Stimulated activated CD4-positive, alpha-beta T cell treated with anti-CD3 and anti-CD28 coated beads, Interleukin-1b, Interleukin-23, amount 100 ng/mL, for 1 hour (primary cell): ENCODE measurements at places on chromosomes 5 and 9.

- DNase-seq, result no peak
These were observed 127.6 kb downstream of the GADD45G start for GRCh38 chr9:89732295-89732938.

DNA sequence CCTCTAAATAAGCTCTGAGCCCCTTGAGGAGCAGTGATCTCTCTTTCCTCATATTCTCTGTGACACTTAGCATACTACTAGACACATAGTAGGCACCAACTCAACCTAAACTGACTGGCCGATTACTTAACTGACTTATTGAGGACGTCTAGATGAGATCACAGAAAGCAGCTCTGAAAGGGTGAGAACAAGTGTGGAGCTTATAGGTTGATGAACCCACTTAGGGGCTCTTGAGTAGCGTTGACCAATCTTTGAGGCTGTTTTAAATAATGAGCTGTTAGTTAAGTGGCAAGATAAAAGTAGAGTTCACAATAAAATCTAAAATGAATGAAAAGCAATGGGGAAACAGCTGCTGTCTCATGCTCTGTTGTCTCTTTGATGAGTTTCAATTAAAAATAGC lies 124.7 kb upstream of the TNPO1 start:
- no peak for DNase-seq

- no peak for DNase-seq
These were observed 122.3 kb upstream of the RAI14 start for GRCh38 chr5:34533582-34534522.

- no peak for DNase-seq
These were observed 23.4 kb downstream of the CDK20 start for GRCh38 chr9:87950765-87951488.

GRCh38 chr5:31941151-31941755 lies 232.9 kb downstream of the GOLPH3 start:
- no peak for DNase-seq

- no peak for DNase-seq
These were observed 156.4 kb upstream of the RASEF start for GRCh38 chr9:83219154-83219923.

DNA sequence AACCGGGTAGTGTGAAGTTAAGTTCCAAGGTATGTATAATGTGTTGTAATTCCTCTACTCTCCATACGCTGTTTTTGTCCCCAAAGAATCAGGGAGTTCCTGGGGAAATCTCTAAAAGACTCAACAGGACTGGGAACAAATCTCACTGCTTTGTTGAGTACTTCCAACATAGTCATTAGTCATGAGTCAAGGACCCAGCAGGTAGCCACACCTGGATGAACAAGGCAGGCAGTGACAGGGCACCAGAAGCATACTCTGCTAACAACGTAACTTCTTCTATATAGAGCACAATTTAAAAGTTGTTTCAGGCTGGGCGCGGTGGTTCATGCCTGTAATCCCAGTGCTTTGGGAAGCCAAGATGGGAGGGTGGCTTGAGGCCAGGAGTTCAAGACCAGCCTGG lies 126.8 kb downstream of the SLC1A3 start:
- no peak for DNase-seq

GRCh38 chr5:1914471-1914870 lies 31.7 kb upstream of the IRX4 start:
- DNase-seq, result no peak

DNA sequence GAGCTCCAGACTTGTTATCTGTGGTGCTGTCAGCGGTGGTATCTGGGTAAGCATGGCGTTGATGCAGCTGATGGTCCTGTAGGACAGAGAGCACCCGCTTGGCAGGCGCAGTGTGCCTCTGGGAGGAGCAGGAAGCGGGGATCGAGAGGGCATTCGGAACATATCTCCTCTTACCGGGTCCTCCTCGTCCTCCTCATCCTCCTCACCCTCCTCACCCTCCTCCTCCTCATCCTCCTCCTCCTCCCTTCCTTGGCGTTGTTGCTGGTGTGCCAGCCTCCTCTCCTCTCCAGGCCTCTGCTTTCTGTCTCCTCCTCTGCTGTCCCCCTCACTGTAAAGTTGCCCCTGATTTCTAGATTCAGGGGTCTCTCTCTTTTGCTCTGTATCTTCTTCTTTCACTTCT lies 21.2 kb downstream of the ECM2 start:
- DNase-seq, result no peak

DNA sequence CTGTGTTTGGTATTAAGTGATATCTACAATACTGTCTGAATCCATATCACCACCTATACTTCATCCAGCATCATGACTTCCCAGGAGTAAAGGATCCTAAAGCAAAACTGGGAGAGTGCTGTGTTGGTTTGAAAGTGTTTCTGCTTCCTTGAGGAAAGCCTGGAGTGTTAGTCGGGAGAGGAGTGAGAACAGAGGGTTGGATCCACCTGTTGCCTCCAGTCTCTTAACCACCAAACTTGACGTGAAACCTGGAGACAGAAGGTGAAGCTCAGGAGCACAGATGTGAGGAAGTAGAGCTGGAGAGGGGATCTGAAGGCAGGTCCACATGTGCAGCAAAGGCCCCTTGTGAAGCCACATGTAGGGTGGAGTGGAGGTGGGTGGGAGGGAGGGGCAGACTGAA lies 88.2 kb downstream of the EGFLAM start:
- no peak for DNase-seq

DNA sequence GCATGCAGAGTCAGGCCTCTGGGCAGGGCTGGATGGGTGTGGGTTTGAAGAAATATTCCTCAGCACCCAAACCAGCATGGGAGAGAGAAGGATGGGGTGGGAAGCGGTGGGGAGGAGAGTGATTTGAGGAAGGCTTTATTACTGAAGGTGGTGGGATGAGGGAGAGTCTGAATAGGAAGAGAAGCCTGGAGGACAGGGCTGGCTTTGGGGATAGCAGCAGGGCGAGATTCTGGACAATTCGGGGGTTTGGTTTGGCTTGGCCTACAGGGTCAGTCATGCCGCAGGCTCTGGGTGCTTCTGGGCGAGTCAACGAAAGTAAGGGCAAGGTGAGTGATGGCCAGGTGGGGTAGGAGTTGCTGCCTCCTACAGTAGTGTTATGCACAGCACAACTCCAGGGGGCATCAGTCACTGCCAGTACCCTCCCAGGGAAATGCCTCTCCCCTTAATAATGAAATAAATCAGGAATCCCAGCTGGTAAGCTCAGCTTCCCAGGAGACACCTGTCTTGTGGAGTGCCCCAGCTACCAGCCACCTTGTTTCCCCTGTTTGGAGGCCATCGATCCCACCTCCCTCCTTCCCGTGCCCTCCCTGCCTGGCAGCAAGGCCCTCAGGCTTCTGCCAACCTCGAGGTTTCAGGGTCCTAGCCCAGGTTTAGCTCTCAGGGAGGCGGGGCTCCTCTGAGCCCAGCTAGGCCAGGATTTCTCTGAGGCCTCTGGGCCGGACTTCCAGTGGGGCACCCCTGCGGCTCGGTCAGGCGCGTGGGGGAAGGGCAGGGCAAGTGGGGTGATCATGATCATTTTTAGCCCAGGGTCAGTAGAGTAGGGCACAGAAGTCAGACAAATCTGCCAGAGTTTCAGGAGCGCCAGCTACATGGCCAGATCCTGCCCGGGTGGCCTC lies 741 bp upstream of the NKX2-5 start:
- no peak for DNase-seq

- DNase-seq, result no peak
These were observed 46.4 kb downstream of the SNCAIP start for GRCh38 chr5:122358372-122358979.
